ENCODE measurements at places on chromosomes 2 and 18.
A peak's percentile ranks its signal among the peaks of the same experiment; 100 is the strongest.

GRCh38 chr2:106582148-106583143 is 95.3 kb downstream of the CD8B2 start:
- peak; percentile 85 for DNase-seq

- no peak for DNase-seq
These were observed 674.3 kb upstream of the NRXN1 start for GRCh38 chr2:51706220-51706619.

GRCh38 chr18:74715306-74715705 is 117.6 kb downstream of the ZNF407 start:
- no peak for DNase-seq

DNA sequence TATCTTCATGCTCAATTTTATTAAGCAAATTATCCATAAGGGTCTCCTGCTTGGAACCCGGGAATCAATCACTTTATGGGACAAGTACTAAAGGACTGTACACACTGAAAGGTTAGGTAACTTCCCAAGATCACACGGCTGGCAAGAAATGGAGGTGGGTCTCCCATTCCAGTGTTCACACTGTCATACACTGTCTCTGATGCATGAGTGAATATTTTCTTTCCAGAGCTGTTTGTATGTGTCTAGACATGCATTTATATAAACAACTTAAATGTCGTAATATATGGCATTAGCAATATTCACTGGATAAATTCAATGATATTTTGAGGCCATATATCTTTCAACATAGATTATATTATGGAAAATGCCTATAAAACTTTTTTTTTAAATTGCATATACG is 223.4 kb downstream of the DYM start:
- DNase-seq, result no peak

- DNase-seq, result no peak
These were observed 7.4 kb upstream of the SLC16A14 start for GRCh38 chr2:230075988-230076631.

DNA sequence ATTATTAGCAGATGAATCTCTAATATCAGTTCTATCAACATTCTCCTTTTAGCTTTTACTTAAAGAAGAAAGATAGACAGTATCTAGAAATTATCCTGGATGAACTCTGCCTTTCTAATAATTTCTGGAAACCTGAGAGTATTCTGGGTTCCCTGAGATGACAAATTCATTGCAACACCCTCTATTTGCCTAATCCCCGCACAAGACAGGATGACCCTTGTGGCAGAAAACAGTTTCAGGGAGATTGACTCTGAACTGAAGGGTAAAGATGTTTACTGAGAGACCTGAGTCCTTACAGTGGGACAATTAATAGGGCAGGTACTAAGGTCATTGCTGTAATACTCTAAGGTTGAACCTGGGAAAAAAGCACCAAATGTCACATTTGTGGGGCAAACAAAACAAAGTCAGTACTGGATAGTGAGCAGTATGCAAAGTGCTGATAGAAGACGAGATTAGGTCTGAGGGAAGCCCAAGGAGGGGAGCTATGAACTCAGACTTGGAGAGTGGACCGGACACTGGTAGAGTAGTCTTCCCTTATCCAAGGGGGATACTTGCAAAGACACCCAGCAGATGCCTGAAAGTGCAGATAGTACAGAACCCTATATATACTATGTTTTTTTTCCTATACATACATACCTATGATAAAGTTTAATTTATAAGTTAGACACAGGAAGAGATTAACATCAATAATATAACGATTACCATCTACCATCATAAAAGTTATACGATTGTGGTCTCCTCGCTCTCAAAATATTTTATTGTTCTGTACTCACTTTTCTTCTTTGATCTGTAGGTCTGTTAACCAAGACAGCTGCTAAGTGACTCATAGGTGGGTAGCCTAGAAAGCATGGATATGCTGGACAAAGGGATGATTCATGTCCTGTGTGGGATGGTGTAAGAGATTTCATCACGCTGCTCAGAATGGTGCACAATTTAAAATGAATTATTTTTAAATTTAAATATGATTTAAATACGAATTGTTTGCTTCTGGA is 148.3 kb upstream of the KLHL14 start:
- no peak for DNase-seq

GRCh38 chr2:8515864-8516533 is 165.9 kb upstream of the ID2 start:
- no peak for DNase-seq

GRCh38 chr2:185510060-185510459 is 228.5 kb upstream of the FSIP2 start:
- no peak for DNase-seq

DNA sequence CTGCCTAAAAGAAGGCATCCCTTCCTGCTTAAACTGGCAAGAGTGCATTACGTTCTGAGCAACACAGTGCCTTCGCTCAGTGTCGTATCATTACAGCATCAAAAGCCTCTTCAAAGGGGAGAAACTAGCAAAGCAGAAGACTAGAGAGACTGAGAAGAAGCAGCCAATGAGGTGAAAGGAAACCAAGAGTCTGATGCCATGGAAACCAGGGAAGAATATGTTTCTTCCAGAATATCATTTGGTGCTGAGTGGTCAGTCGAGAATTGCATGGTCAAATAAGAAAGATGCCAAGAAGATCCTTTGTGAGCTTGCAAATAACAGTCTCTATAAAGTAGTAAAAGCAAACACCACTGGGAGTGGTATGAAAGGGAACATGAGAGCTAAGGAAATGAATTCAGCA is 312.1 kb upstream of the CHST9 start:
- no peak for DNase-seq

DNA sequence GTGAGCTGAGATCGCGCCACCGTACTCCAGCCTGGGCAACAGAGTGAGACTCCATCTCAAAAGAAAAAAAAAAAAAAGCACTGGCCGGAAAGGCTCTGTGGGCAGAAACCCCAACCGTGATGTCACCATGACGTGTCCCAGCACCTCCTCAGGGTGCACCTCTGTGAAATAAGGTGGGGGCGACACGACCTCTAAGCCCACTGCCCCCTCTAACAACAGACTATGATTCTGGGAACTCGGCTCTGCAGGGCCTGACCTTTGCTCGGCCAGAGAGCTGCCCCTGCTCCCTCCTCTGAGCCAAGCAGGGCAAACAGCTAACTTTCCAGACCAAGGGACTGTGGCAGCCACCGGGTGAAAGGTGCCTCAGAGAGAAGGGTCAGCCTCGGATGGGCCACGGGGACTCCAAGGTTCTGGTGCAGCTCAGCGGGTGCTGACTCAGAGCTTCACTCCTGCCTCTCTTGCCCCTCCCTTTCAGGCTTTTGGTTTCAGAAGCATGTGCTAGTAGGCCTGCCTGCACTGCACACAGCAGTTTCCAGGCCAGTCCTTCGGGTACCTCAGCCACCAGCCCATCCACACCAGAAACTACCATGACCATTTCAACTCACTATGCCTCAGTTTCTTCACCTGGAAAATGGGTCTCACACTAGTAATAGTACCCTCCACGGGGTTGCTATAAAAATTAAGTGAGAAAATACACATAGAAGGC is 8.0 kb downstream of the TMBIM1 start:
- peak; percentile 72 for DNase-seq

DNA sequence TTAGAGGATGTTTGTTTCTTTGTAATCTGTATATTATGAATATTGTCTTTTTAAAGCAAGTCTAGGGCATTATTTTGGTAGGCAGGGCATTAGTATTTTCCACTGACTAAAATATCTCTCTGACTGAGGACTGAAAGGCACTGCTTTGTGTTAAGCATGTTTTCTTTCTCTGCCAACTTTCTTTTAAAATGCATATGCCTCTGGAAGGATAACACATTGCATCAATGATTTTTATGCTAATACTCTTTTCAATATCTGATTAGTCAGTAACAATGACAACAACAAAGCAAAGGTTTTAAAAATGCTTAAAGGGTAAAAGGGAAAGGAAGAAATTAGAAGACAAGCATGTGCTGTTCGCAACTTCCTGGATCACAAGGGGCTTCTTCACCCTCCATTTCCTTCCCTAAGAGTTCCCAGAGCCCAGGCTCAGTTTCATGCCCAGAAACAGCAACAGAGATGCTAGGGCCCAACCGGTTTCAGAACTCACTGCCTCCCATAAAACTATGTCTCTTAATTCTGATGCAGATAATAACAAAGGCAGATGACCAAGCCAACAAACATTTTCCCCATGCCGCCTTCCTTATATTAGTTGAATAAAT is 786.8 kb upstream of the ACVR2A start:
- DNase-seq, result no peak

DNA sequence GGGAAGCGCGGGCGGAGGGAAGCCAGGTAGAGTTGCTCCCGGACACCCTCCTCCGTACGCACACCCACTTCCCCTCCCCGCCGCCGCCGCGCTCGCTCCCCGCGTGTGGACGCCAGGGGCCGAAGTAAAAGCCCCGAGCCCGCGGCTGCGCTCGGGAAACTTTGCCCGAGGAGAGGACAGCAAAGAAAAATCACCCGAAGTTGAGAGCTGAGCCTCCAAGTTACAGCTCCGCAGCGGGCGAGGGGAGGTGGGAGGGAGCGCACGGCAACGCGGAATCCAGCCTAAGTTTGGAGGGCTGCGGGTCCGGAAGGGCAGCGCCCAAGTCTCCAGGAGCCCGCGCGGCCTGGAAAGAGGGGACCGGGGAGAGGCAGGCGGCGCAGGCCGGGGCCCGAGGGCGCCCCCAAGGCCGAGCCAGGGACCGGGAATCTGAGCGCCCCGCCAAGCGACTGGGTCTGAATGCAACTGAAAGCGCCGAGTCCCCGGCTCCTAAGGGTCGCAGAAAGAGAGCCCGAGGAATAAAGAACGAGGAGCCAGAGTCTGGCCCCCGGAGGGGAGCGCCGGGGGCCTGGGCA is 706 bp upstream of the BCL11A start:
- DNase-seq, result peak; percentile 63

DNA sequence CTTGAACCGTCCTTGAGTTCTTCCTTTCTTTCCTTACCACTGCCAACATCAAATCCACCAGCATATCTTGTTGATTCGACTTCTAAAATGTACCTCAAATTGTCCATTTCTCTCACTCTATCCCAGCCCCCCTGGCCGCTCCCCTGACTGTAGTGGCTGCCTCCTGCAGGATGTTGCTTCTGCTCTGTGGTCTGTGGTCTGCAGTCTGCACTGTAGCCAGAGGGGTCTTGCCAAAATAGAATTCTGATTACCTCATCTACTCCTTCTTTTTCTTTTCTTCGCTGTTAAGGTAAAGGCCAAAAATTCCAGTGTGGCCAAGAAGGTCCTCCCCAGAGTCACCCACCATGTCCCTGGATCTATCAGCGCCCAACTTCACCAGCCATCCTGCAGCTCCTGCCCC is 79.5 kb upstream of the ALPP start:
- DNase-seq, result no peak

GRCh38 chr2:188853307-188853706 is 120.9 kb upstream of the COL3A1 start:
- DNase-seq, result no peak

DNA sequence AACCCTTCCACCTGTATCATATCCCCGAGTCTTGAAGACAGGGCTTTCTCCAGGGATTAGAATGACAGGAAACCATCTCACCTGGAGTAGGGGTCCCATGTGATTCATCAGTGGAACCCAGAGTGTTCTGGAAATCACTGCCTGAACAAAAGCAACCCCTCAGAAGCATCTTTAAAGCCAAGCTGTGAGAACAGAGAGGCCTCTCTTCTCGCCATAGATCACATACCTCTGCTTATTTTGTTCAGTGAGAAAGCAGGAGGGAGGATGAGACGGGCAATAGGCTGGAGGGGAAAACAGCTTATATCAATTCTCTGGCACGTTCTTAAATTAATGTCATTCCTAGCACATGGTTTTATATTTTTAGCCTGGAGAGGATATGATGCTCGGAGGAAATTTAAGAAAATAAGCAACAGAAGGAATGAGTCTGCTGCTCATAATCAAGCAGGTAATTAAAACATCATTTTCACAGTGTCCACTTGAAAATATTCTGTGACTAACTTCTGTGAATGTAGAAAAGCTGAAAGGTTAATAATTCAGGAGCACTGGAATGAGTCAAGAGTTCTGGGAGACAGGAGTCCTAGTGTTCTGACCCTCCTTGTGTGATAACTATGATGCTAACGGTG is 213.6 kb upstream of the SP5 start:
- DNase-seq, result no peak

GRCh38 chr2:64447317-64448040 is 6.5 kb upstream of the LGALSL start:
- DNase-seq, result no peak

DNA sequence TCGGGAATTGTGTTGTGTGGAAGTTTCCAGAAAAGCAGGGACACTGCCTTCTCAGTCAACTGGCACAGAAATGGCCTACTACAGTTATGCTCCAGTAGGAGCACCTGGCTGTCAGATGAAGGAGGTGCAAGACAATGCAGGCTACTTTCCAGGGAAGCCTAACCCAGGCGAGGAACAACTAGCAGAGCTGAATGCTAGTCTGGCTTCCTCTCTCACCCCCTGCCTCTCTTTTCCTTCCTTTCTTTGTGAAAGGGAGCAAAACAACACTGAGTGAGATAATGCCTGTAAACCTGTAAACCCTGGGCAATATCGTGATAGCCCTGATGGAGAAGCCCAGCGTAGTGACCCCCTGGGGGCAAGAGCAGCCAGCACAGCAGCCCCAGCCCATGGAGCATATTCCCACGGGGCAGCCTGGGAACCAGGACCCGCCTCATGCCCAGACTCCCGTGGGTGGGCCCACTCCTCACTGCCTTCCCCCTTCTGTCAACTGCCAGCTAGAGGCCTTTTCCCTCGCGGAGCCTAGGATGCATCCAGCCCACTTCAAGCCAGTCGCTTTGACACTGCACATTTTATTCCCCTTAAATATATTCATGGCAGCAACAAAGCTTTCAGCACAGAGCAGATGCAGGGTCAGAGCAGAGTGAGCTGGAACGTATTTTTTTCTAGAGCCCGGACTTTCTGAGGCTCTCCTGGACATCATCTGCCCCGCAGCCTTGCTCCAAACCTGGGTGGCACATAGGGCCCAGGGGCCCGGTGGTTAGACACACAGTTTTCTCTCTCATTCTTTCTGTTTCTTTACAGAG is 77.0 kb downstream of the PDCL3 start:
- DNase-seq, result no peak

- peak; percentile 69 for DNase-seq
These were observed at the start of gene GALNT14 for GRCh38 chr2:31138037-31138962. TSS of gene GALNT14 (minus strand) at chr2:31138440. CDS start at chr2:31138086, 354 bp downstream.

DNA sequence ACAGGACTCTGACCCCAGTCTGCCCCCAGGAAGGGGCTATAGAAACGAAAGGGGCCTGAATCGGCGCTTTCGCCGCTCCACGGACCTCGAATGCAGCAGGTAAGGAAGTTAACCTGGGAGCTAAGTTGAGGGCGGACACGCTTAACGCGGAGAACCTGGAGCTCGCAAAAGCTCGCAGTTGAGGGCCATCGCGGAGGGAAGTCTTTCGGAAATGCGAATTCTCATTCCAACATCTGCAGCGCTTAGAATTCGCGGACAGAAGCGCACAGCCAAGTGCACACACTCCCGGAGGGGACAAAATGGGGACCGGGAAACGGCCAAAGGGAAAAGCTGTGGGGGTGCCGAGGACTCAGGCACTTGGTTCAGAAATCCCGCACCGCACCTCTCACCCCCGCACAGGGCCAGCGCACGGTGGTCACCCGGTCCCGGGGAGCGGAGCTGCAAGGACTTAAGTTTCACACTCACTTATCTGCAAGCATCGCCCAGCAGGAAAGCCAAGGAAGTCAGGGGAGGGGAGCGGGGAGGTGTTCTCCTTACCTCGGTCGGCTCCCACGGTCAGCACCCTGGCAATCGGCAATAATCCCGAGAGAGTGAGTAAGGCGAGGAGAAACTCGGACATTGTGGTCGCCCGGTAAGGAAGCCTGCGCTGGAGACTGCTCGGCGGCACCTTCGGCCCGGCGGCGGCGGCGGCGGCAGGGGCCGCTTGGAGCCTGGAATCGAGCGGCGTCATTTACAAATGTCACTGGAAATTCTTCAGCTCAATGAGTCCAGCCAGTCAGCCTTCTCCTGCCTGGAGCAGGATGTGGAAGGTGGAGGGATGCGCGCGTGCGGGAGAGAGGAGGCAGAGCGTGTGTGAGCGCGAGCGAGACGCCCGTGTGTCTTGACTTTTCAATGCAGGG is 456 bp downstream of the LRP1B start:
- peak; percentile 76 for DNase-seq
